ENCODE measurements at places on chromosomes 6 and 20.
A peak's percentile ranks its signal among the peaks of the same experiment; 100 is the strongest.

GRCh38 chr6:24882295-24882694, 53.5 kb downstream of the RIPOR2 start:
- peak; percentile 17 for DNase-seq

GRCh38 chr6:3351105-3351676, 92.4 kb downstream of the PSMG4 start:
- no peak for DNase-seq

GRCh38 chr6:135002229-135002844, 52.3 kb downstream of the HBS1L start:
- DNase-seq: no peak

- no peak for DNase-seq
These were observed 31.3 kb downstream of the SLC22A3 start for GRCh38 chr6:160379466-160379865.

DNA sequence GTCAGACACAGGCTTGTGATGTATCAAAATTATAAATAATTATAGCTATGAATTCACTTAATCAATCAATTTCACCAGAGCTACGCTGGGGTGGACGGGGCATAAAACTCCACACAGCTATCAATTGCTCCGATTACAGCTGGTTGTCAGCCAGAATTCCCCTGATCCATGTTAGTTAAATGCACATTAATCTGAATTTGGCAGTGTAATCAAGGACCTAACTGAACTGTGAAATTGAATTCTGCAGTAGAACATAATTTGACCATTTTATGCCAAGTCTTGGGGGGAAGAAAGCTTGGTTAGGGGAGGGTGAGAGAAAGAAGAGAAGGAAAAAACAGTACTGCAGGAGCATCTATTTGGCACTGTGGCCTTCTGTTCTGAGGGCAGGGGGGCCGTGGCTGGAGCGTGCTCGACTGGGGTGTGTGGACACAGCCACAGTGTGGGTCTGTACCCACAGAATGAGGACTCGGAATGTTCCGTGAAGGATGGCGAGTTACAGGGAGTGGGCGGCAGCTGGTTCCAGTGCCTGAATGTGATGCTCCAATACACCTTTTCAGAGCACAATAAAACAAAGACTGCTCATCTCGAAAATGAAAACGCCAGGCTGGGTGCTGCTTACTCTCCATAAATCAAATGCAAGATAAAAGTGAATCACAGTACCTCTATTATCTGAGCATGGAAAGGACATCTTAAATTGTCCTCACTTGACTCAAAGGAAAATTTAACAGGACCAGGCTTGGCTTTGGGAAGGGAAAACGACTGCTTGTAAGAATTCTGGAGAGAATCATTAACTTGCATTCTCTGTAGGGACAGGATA, 59.2 kb downstream of the LAMP5 start:
- DNase-seq: no peak

- no peak for DNase-seq
These were observed 2.1 kb upstream of the THEMIS start for GRCh38 chr6:127902933-127903332.

DNA sequence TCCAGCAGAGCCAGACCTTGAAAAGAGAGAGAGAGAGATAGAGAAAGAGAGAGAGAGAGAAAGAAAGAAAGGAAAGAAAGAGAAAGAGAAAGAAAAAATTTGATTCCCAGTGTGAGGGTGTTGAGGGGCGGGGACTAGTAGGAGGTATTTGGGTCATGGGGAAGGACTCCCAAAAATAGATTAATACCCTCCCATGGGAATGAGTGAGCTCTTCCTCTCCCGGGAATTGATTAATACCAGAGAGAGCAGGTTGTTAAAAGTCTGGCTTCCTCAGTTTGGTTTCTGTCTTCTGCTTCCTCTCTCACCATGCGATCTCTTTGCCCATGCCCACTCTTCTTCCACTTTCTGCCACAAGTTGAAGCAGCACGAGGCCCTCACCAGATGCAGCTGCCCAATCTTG, 28.8 kb upstream of the CFAP206 start:
- DNase-seq: no peak

- DNase-seq: peak; percentile 91
These were observed 227.6 kb upstream of the PRSS16 start for GRCh38 chr6:27019651-27020552.

GRCh38 chr6:132400883-132401617, at the start of gene MOXD1:
Gene MOXD1 (minus strand): TSS chr6:132401475. CDS start chr6:132401426, 49 bp downstream.
- no peak for DNase-seq

GRCh38 chr20:45452238-45452637, 17.3 kb upstream of the WFDC2 start:
- DNase-seq: no peak

- DNase-seq: no peak
These were observed 141.2 kb downstream of the JARID2 start for GRCh38 chr6:15387118-15387517.

- DNase-seq: no peak
These were observed 14.0 kb upstream of the FAM50B start for GRCh38 chr6:3835055-3835731.

- DNase-seq: peak; percentile 52
These were observed 81.0 kb downstream of the GPX5 start for GRCh38 chr6:28606424-28607391.

DNA sequence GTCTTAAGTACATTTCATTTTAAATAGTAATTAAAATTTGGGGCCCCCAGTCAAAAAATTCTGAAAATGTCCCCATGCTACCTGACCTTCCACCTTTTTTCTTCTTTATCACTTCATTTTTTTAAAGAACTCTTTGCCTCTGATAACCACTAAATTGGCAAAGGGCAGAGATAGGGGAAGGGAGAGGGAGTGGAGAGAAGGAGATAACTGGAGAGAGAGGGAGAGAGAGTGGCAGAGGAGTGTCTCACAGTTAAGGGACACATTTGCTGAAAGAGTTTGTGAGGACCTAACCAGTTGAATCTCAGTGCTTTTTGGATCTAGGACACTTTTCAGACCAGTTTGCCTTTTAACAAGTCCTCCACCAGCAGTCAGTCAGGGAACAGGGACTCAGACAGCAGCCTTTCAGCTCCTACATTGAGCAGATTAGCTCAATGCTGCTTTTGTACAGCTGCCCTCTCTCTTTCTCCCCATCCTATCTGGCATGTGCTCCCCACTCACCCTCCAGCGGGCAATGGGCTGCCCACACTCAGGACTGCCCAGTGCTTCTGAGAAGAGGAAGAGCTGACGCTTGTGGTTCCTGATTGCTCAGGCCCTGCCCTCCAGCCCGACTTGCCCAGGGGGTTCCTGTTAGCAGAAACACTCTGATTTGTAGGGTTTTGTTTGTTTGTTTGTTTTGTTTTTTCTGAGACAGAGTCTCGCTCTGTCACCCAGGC, 14.4 kb downstream of the ARMC2 start:
- DNase-seq: no peak

GRCh38 chr20:2692036-2692885, at the start of gene EBF4:
Gene EBF4 (plus strand): TSS chr20:2692780. CDS start chr20:2693646, 866 bp downstream.
- DNase-seq: no peak

DNA sequence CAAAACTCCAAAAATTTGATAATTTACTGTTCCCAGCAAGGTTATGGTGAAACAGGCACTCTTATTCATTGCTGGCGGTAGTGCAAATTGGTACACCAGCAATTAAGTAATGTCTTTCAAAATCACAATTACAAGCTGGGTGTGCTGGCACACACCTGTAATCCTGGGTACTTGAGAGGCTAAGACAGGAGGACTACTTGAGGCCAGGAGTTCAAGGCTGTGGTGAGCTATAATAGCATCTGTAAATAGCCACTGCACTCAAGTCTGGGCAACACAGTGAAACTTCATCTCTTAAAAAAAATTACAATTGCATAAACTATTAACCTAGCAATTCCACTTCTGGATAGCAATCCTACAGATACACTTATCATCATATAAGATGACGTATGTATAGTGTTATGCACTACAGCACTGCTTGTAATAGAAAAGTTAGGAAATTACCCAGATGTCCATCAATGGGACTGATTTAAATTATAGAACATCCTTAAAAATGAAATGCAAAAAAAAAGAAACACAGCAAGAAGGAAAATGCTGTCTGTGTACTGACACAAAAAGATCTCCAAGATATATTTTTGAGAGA, 31.4 kb downstream of the NCOA6 start:
- no peak for DNase-seq

GRCh38 chr6:73285674-73286283, 22.8 kb upstream of the KHDC1 start:
- peak; percentile 10 for DNase-seq

GRCh38 chr20:50328222-50328979, 137.8 kb downstream of the CEBPB start:
- no peak for DNase-seq

- DNase-seq: no peak
These were observed 16.6 kb upstream of the BTBD3 start for GRCh38 chr20:11901127-11901526.

DNA sequence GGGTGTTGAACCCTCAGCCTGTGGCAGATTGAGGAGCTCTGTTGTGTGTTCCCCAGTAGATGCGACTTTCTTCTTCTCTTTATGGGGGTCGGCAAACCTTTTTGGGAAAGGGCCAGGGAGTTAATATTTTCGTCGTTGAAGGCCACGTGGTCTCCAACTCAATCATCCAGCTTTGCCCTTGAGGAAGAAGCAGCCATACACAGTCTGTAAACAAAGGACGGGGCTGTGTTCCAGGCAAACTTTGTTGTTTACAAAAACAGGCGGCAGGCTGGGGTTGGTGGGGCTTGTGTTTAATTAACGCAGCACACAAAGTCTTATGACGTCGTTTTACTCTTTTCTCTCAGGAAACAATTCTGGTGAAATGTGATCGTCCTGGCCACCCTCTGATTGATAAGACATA, 20.2 kb downstream of the KIF25 start:
- DNase-seq: peak; percentile 54

DNA sequence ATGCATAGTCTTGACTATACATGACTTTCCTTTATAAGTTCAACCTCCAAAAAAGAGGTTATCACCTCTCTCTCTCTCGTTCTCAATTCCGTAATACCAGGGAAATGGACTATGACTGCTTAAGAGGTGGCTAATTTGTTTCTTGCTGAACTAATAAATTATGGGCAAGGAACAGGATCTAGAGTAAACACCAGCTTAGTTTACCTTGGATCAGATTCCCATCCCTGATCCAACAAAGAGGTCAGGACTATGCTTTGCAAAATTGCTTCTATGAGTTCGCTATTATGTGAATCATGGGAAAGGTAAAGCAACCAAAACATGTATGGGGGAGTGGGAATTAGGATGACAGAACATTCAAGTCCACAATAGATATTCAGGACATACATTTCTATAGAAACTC, 630.7 kb downstream of the HACE1 start:
- peak; percentile 82 for DNase-seq

GRCh38 chr6:54053881-54054391, 57.3 kb upstream of the MLIP start:
- no peak for DNase-seq

- DNase-seq: no peak
These were observed 420.9 kb downstream of the PREX1 start for GRCh38 chr20:48406912-48407340.

DNA sequence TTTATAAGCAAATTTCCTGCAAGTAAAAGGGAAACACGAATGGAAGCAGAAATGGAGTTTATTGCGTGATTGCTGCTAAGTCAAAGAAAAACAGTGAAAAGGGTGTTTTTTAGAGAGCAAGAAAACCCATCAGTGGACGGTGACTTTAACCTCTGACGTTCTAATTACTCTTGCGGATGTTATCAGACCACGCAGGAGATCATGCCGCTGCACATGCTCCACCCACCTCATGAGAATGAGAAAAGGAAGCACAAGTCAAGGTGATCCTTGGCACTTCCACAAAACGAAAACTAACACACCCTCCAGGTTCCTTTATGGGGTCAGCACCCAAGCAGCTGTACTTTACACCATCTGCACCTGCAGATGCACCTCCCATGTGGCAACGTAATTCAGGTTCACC, 45.0 kb downstream of the LYRM4 start:
- no peak for DNase-seq

DNA sequence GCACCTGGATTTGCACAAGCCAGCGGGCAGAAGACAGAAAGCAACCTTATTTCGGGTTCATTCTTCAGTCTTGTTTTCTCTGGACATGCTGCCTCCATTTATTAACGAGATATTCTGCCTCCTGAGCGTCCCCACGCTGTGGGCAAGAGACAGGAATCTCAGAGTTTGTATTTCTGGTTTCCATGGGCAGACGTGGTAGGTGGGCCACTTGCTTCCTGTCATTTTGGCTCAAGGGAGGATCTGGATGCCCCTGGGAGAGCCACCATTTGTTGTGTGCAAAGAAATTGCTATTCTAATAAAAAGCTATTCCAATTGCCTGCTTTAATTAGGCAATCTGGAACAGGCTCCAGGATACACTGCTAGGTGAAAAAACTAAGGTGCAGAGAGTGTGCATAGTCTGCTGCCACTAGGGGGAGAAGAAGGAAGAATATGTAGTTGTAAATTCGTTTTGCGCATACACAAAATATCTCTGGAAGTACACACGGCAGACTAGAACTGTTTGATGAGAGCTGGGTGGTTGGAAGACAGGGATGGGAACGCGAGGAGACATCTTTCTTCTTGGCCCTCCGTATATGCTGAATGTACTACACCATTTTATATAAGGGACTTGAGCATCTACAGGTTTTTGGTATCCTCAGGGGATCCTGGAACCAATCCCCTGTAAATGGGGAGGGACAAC, 30.1 kb upstream of the SLC16A10 start:
- DNase-seq: peak; percentile 38

GRCh38 chr6:113586413-113587077, 270.6 kb upstream of the MARCKS start:
- no peak for DNase-seq

DNA sequence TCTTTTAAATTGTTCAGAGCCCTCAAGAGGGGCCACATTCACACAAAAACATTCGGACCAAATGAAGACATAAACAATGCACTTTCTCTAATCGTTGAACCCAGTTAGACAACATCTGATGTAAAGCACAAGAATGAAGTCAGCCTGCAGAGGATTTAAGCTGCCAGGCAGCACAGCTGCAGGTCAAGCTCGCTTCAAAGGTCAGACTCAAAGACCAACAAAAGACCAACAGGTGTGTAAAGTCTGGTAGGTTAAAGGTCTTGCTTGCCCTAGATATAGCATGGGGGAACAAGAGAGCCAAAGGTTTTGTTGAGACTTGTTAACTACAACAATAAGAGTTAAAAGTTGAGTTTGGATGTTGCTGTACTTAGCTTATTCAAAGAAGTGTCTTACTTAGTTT, 26.7 kb upstream of the MYLIP start:
- DNase-seq: no peak

GRCh38 chr6:147057705-147058342, 146.4 kb upstream of the STXBP5 start:
- DNase-seq: no peak

GRCh38 chr6:139265512-139266190, 26.1 kb downstream of the TXLNB start:
- peak; percentile 93 for DNase-seq
